ENCODE measurements at places on chromosomes 12 and 14.

GRCh38 chr12:18400186-18400585 lies 138.9 kb downstream of the PIK3C2G start:
- no peak for DNase-seq

DNA sequence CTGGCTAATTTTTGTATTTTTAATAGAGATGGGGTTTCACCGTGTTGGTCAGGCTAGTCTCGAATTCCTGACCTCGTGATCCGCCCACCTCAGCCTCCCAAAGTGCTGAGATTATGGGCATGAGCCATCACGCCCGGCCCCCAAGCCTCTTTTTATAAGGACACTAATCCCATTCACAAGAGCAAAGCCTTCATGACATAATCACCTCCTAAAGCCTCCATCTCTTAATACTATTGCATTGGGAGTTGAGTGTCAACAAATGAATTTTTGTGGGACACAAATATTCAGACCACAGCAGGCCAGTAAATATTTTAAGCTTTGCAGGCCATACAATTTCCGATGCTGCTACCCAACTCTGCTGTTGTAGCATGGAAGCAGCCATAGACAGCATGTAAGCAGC lies 10.9 kb downstream of the RNF212B start:
- DNase-seq = no peak

- DNase-seq = no peak
Measured at GRCh38 chr12:81502912-81503695, 256.0 kb downstream of the PPFIA2 start.

DNA sequence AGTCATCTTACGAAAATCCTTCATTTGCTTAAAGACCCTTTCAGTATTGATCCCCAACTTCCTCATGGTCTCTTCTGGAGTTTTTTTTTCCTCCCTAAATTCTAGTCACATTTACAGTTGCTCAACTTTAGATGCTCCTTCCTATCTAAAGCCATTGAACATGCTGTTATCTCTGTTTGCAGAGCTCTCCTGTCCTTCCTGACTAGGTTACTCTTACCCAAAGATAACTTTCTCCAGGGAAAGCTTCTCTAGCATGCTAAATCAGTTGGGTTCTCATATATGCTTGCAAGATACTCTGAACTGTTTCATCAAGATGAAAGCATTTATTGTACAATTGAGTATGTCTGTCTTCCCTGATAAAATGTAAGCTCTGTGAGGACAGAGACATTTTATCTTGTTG lies 1.8 kb upstream of the RAB21 start:
- no peak for DNase-seq

DNA sequence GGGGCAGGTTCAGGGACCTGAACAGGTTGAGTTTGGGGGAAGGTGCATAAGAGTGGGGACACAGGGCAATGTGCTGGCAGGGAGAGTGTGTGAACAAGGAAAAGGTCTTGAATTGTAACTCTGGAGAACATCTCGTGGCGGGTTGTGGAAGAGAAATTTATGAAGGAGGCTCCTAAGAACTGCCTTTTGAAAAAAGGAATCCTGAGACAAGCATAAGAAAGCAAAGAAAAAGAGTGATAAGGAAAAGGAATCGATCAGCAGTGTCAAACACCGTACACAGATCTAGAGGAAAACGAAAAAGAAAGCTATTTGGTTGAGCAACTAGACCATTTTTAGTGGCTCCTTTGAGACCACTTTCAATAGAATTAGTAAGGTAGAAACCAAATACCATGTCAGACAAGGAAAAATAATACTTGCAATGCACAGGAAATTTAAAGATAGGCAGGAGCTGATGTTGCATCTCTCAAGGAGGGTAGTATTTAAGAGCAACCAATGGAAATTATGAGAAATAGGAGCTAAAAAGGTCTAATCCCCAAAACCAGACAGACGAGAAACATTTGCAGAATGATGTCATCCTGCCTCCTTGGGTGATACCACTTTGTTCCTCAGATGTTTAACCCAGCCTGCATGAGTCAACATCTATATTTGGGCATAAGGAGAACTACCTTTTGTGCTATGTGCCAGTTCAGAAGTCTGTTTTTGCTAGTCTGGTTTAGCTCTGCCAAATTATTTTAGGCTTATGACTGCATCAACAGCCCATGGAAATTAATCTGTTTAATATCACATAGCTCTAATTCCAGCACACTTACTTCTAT lies 64.5 kb upstream of the STK38L start:
- no peak for DNase-seq

Measured in NCI-H524 treated with DMSO at 0.1 percent for 48 hours (cell line).